ENCODE measurements at places on chromosomes 7 and 10. TPM values are rescaled to one million over a fixed set of nuclear protein-coding genes. Genes with fewer than 3 reads are reported as not detected.

NKX1-2 gene
- total RNA-seq: 0.35 TPM

OGA gene
- 115 TPM for total RNA-seq

SFRP4 gene
- total RNA-seq: not detected

GIMAP5 gene
- not detected for total RNA-seq

MMP21 gene
- total RNA-seq: not detected

DUS4L gene
- 16.3 TPM for total RNA-seq

PRPF18 gene
- total RNA-seq: 31.6 TPM

ASB10 gene
- not detected for total RNA-seq
